Mucosa of descending colon (tissue), 3 donors: ENCODE measurements at places on chromosomes 5 and 9.

DNA sequence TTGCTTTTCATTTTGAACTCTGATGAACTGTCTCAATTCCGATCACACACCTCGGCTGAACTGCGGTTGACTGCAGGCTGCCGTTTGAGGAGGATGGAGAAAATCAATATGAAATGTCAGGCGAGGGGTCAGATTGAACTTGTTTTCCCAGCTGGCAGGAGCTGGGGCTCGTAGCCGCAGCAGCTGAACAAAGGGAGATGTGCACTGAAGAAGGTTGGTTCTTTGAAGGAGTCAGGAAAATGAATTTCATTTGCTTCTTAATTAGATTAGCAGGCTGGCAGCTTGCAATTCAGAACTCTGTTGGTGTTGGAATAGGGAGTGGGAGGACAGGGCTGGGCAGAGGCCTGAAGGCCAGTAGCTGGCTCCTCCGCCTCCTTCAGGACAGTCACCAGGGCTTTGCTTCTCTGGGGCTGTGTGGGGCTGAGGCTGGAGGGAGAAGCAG is 117.4 kb upstream of the GPR151 start:
- DNase-seq: no peak

- DNase-seq: no peak
These were observed 5.6 kb upstream of the SNCAIP start for GRCh38 chr5:122306461-122306860.

GRCh38 chr5:103428923-103429322 is 133.7 kb downstream of the NUDT12 start:
- no peak for DNase-seq

DNA sequence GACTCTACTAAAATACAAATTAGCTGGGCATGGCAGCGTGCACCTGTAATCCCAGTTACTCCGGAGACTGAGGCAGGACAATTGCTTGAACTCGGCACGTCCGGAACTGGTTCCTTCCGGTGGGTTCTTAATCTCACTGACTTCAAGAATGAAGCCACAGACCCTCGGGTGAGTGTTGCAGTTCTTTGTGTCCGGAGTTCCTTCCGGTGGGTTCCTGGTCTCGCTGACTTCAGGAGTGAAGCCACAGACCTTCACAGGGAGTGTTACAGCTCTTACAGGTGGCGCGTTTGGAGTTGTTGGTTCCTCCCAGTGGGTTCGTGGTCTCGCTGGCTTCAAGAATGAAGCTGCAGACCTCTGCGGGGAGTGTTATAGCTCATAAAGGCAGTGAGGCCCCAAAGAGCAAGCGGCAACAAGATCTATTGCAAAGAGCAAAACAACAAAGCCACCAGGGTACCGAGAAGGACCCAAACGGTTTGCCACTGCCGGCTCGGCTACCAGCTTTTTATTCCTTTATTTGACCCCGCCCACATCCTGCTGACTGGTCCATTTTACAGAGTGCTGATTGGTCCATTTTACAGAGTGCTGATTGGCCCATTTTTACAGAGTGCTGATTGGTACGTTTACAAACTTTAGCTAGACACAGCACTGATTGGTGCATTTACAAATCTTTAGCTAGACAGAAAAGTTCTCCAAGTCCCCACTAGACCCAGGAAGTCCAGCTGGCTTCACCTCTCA is 28.6 kb upstream of the SLC6A19 start:
- no peak for DNase-seq

DNA sequence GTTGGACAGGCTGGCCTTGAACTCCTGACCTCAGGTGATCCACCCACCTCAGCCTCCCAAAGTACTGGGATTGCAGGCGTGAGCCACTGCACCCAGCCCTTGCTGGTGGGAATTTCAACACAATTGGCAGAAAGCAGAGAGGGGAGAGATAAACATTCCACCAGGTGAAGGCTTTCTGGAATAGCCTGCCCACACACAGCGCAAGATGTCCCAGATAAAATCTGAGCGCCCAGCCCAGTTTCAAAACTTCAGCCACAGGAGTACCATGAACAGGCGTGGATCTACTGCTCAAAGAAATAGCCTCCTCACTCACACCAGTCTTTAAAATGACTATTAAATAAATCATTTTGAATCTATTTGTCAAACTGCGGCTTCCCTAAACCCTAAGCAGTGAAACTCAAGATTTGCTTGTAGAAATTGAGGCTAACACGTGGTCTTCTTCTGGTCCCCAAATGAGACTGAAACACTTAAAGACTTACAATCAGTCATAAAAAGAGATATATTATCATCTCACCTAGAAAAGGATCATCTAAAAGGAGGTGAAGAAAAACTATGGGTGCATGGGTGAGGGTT is 34.7 kb downstream of the CAPSL start:
- no peak for DNase-seq

GRCh38 chr5:61569353-61569752 is 237.3 kb downstream of the ZSWIM6 start:
- no peak for DNase-seq

DNA sequence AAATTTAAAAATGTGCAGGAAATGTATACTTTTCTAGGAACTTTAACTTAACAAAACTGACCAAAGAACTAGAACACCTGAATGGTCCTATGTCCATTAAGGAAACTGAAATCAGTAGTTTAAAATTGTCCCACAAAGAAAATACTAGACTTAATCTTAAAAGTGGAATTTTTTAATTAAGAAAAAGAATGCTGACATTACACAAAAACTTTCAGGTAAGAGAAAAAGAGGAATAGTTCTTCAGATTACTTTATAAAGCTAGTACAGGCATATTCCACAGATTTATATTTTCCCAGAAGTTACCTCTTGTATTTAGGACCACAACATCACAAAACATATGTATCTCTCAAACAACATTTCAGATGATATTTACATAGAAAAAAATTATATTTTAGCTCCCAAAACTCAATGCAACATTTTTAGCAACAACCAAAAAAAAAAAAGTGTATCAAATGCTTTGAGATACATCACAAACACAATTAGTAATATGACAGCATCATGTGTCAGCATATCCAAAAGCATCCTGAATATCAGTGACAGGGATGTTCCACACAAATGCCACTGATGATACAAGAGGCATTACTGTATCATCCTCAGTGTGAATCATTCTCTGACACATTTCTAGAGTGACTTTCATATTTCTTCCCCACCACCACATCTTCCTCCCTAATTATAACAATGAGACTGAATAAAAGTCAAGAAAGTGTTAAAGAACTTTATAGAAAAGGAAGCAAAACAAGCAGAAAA is 264.0 kb downstream of the EPB41L4A start:
- no peak for DNase-seq

- no peak for DNase-seq
These were observed 15.4 kb downstream of the HAUS6 start for GRCh38 chr9:19087106-19088000.

DNA sequence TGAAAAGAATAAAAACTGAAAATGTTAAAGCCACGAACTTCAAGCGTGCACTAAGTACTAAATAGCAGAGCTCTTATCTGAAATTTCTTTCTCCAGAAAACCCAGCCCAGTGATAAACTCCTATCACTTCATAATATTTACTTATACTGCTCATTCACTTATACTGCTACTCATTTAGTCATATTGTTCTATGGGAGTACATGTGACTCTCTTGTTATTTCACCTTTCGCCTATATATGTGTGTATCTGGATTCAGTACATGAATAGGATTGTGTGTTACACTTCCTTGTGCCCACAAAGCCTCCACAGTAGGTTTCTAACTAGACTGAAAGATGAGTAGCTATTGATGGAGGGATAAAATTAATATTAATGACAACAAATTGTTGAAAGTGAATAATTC is 526.8 kb upstream of the GRAMD2B start:
- no peak for DNase-seq

GRCh38 chr9:6907772-6908381 is 150.1 kb downstream of the KDM4C start:
- DNase-seq: no peak

DNA sequence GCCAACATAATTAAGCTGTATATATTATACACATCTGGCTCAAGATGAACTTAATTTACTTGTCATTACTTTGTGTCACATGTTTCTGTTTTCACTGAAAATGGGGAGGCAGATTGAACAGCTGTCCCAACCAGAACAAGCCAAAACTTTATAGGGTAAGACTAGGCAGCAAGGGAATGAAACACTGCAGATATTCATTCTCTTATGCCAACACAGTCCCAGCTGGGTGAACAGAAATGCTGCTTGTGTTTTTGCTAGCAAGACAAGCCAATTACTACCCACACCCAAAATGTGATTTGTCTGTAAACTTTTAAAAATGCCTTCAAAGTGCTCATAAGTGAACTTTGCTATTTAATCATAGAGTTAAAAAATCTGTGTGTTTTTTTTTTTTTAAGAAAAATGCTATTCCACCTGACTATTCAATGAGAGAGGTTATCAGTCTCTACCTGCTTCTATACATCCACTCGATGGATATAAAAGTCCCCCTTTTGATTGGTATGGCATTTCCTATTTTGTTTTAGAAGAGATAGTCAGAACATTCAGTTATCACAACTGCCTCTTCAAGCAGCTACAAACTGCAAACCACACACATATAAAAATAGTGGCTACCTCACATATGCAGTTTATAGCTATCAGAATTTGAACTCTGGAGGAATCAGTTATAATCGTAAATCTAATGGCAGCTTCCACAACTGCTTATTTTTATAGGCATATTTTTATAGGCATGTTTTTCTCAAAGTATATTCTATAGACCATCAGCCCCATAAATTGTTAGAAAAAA is 91.9 kb upstream of the PPP1R2B start:
- no peak for DNase-seq

GRCh38 chr5:69138766-69139165 is 28.2 kb upstream of the CCNB1 start:
- no peak for DNase-seq

GRCh38 chr9:26685818-26686217 is 206.8 kb downstream of the CAAP1 start:
- DNase-seq: no peak

DNA sequence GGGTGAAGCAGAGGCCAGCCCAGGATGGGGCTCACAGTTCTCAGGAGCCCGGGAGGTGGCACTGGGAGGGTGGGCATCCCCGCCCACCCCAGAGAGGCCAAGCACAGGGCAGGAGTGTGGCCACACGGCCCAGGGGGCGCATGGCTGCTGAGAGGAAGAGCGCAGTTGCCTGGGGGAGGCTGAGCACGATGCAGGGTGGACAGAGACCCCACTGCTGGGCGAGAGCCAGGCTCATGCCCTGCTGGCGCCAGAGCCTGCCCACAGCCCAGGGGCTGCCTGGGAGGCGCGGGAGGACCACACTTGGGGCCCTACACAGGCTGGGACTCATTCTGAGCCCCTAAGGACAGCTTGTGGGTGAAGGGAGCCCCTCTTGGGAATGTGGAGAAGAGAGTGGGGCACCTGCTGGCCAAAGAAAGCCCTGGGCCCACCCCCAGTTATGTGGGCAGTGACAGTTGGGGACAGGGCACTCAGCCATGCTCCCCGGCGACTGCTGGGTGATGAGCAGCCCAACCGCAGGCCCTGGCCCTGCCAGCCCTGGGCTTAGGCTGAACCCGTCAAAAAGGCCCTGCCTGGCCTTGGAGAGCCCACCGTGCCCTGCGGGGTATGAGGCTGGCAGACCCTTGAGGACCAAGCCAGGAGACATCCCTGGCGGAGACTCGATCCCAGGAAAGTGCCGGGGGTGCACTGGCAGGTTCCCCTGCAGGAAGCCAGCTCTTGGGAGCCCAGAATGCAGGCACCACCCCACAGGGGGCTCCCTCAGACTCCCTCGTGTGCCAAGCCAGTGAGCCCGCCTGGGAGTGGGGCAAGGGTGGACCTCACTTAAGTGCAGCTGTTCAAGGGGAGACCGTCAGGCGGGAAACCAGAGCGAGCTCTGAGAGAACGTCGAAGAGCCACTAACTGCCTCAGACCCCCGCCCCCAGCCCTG is 21.6 kb upstream of the CAMSAP1 start:
- DNase-seq: no peak

DNA sequence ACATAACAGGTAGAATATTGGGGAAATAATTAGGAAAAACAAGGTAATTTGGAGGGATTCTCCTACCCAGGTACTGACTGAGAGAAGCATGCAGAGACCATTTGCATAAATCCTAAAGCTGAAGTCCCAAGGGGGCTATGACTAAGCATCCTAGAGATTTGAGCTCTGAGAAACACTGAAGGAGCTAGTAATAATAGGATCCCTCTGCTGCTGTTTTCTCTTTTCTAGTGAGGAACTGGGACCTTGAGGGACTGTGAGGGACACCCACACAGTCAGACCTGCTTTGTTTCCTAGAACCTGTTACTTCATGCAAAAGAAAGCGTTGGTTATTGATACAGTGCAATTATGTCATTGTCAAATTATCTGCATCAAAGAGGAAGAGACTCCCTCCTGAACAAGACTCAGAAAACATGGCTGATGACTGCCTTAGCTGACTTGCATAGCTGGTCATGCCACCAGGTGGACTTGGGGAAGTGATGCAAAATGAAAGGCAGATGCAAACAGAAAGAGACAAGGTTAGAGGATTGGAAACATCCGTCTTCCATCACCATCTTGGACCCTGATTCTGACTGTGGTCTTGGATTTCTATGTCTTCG is 335.4 kb downstream of the NTRK2 start:
- DNase-seq: no peak
